Glutamatergic neuron (in vitro differentiated cells): ENCODE measurements at places on chromosomes 2 and 18.

- no peak for DNase-seq
Observed at GRCh38 chr2:161111531-161111930, 48.7 kb upstream of the TANK start.

DNA sequence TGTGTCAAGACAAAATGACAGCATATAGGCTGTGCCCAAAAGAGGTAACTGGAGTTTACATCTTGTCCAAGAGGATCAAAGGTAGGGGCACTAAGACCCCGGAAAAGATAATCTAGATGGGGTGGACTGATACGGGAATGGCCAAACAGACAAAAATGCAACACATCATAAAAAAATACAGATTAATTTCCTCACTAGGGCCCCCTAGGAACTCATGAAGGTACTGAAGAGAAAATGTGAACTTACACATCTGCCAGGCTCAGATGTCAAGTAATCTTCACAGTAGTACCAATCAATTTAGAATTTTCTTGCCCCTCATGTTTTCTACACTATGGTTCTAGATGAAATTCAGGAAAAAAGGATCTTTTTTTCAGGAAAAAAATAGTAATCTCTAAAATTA, 115.6 kb upstream of the REG3A start:
- DNase-seq = no peak

GRCh38 chr2:48915884-48916283, 160.4 kb upstream of the LHCGR start:
- no peak for DNase-seq

DNA sequence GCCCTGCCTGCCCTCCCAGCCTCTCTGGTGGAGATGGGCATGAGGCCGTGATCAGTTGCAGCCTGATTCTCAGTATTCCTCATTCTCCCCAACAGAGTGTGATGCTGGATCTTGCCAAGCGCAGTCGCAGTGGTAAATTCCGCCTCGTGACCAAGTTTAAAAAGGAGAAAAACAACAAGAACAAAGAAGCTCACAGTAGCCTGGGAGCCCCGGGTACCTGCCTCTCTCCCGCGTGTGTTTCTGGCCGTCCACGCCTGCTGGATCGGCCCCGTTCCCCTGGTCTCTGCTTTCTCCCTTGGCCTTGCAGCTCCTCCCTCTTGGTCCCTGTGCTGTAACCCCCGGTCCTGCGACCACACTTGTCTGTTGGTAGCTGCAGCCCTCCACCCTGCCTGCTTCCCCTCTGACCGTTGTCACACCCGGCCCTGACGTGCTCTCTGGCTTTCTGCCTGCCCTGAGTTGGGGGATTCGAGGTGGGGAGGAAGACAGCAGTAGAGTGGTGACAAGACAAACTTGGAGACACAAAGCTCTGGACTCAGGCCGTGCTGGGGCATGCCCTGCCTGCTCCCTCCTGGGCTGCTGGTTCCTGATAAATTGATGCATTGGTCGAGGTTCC, 99.5 kb downstream of the USP40 start:
- peak; percentile 13 for DNase-seq

DNA sequence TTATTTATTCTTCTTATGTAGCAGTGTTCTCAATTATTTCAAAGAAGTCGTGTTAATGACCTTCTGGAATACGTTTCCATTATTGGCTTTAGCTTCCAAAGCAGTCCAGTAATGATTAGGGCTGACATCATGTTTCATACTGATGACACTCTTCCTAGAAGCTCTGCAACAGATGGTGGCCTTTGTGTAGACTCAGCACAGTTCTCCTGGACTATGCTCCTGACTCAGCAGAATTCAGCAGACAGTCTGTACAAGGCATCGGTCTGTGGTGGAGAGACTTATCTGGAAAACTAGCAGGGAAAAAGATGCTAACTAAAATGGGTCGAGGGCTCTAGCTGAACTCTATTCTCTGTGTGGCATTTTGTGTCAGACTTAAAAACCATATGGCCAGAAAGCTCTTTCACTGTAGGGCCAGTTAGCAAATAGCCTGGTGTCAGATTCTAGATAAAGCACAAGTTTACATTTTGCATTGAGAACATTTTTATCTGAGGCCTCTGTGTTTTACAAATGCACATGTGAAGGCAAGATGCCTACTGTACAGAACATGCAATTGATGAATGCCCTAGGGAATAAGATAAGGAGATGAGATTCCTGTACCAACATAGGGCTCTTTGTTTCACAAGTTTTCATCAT, 35.1 kb downstream of the GULP1 start:
- peak; percentile 25 for DNase-seq

DNA sequence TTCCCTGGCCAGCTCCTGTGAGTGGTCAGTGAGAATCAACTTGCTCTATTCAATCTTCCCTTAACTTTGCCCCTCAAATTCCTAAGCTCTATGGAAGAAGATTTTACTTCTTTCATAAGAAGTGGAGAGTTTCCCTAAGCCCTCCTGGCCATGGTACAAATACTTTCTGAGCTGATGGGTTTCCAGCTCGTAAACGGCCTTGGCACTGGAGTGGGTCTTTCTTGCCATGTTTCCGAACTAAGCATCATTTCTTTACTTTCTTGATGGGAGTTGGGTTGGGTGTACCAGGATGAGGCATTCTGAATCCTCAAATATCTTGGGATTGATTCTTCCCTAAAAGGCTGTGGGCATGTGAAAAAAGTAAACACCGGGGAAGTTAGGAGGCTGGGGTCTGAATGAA, 72.5 kb downstream of the ACKR3 start:
- DNase-seq = no peak

DNA sequence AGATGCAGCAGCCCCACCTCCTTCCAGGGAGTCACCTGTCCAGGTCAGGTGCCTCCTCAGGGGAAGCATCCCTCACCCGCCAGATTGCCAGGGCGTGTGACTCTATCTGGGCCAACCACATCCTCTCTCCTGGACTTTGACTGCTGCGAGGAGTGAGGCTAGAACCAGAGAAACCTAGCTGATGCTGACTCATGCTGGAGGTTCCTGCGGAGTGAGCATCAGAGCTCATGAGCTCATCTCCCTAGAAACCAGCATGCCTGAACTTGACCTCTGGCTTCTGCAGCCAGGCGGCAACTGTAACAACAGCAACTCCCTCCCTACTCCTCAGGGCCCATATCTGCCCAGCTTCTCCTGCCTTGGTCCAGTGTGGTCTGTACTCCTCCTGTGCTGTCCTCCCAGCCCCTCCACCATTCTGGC, 28.3 kb upstream of the NT5DC4 start:
- DNase-seq = peak; percentile 42

GRCh38 chr2:174282441-174282840, 34.1 kb upstream of the OLA1 start:
- no peak for DNase-seq

GRCh38 chr2:46489423-46490174, 10.2 kb downstream of the TMEM247 start:
- no peak for DNase-seq

GRCh38 chr2:23012499-23012898, 372.5 kb upstream of the KLHL29 start:
- DNase-seq = no peak

GRCh38 chr2:147177071-147177857, 667.6 kb upstream of the ACVR2A start:
- DNase-seq = no peak

DNA sequence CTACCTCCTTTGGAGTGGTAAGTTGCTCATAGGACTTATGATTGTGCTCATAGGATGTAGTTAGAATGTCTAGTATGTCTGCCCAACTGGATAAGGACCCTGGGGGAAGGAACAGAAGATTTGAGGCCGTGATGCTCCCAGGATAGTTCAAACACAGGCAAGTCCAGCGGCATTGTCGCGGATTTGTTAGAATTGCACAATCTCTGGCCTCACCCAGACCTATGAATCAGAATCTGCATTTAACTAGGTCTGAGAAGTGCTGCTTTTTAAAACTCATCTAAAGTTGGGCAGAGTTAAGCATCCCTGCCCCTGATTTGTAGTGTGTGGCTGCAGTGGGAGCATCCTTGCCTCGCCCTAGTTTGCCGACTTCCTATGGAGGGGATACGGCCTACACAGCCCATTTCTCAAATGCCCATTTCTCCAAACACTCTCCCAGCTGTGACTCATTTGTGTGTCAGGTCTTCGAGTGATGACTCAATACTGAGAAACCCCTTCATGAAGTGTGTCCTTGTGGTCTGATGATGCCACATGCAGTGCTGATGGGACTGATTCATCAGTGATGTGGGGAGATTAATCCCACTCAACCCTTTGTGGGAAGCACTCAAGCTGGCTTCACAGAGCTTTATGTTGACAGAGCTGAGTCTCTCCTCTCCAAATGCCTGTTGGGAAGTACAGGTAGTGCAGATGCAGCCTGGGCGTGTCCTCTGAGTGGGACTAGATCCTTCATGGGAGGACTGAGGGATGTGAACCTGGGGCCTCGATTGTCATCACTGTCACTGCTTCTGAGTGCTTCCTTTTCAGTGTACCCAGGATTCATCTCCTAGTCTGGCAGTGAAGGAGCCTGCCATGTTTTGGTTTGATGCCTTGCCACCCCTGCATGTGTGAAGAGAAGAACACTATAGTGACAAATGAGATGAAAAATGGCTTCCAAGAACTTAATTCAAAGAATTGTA, 18.7 kb downstream of the SMIM21 start:
- no peak for DNase-seq

DNA sequence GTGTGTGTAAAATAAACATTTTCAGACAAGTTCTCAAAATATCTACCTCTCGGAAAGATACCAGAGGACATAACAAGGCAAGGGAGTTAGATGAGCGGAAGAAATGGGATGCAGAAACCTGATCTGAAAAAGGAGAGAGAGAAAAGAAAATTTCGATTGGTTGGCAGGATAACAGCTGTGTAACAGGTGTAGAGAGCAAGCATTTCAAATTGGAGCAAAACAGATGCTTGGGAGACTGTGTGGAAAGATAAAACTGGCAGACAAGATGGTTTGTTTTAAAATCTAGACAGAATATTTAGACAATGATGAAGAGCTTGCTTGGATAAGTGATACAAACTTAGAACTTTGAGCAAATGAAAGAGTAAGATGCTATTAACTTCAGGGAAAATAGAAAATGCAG, 20.2 kb downstream of the CHST9 start:
- no peak for DNase-seq

- no peak for DNase-seq
Observed at GRCh38 chr18:26134107-26134506, 438 bp downstream of the PSMA8 start.

- DNase-seq = no peak
Observed at GRCh38 chr2:208077276-208077675, 47.0 kb downstream of the CRYGD start.

DNA sequence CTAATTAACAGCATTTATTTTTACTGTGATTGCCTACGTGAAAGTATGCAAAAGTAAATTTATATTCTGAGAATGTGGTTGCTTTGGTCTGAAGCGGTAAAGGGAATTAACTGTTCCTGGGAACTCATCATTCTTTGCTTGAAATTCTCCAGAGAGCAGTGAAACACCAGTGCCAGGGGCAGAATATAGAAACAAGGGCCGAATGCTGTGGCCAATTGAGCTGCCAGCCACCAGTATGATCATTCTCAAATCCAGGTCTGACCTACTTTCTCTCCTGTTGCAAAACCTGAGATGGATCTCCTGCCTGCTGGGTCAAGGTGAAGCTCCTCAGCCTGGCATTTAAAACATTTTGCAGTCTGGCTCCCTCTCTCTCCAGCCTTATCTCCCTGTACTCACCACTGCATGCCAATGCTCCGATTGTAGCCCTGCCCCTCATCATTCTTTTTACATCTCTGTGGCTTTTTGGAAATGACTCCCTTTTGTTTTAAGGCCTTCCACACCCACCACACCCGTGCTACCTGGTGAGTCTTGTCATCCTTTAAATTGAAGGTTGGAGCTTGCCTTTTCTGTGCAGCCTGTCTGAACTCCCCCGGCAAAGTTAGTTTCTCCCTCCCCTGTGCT, 94.5 kb upstream of the TMEM178A start:
- DNase-seq = no peak

DNA sequence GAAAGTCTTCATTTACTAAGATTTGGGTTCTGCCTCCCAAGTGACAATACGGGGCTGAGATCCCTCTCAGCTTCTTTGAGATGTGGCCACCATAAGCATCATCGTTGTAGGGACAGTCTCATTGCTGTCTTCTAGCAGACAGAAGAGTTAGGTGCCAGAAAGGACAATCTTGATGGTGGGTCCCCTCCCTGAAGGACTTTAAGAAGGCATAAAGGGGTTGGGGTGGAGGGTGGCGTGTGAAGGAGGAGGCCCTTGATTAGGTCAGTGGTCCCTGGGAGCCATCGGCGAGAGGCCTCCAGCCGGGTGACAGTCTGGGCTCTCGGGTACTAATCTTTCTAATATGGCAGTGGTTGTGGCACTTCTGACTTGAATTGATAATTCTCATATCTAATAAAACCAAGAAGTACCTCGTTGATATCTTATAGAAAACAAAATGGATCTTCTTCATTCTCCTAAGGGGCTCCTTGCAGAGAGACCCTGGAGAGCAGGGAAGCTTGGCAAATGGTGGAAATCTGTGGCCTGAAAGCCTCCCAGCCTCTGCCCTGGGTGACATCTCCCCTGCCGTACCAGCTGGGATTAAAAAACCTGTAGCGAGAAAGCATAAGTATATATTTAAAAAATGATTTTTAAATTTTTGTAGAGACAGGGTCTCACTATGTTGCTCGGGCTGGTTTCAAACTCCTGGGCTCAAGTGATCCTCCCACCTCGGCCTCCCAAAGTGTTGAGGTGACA, 7.2 kb upstream of the PSMD1 start:
- no peak for DNase-seq

DNA sequence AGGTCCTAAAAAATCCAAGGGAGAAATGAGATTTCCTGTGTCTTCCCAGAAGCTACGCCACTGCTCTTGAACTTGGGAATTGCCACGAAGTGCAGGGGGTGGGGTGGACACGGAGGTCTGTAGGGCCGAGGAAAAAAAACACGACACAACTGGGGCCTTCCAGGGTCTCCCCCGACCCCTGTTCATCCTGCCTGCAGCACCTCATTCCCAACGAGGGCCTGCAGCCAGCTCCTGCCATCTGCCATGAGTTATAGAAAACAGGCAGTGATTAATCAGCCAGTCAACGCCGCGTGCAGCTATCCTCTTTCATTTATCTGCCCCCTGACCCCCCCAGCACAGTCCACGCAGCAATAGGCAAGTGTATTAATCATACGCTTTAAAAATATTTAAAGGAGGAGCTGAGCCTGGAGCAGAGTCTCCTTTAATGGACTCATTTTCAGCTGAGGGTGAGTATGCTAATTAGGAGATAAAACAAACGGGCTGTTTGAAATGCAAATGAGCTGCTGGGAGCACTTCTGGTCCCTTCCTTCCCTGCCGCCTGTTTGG, 209.9 kb downstream of the TFCP2L1 start:
- peak; percentile 76 for DNase-seq

GRCh38 chr2:106057206-106057605, 136.9 kb downstream of the UXS1 start:
- DNase-seq = no peak
